Activated T-helper 1 cell treated with anti-CD3 and anti-CD28 coated beads, Interleukin-2, amount 50 U/mL, for 16 hours (primary cell): ENCODE measurements at places on chromosomes 13 and 19.

DNA sequence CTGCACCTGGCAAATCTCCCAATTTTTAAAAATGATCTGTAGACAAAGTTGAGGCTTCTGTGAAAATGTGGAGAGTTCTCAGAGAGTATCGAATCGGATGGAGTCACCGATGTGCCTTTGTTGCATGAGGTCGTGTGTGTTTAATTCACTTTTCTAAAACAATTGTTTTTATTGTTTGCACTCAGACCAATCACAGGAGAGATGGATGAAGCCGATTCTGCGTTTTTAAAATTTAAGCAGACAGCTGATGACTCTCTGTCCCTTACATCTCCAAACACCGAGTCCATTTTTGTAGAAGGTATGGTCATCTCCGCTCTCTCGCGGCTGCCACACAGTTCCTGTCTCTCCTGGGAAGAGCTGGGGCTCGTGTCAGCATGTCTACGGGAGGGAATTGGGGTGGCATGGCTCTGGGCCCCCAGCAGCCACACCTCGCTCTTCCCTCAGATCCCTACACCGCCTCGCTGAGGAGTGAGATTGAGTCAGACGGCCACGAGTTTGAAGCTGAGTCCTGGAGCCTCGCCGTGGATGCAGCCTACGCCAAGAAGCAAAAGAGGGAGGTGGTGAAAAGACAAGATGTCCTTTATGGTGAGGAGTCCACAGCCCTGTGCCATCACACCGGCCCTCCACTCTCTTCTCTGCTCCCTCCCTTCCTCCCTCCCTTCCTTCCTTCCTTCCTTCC, 47.2 kb downstream of the PEX11G start:
- DNase-seq: no peak

DNA sequence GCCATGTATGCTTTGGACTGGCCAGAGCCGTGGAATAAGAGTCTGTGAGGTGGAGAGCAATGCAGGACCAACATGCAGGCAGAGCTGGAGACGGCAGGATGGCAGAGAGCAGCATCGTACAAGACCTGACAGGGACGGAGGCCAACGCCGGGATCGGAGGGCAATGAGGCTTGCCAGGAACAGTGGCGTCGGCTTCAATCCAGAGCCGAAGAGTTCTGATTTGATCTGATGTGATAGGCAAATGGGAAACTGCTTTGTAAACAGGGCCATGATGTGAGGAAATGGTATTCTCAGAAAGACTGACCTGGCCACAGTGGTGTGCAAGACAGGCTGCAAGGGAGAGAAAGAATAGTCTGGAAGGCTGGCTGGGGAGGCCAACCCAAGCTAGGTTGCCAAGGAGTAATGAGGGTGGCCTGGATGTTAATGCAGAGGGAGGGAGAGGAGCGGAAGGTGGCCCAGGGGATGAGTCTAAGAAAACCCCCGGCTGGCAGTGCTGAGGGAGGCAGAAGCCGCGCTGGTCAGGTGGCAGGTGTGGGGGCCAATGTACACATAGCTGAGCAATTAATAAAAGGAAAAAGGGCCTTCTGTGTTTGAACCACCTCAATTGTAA, 26.7 kb downstream of the RCBTB2 start:
- no peak for DNase-seq

- DNase-seq: no peak
These were observed 200.6 kb downstream of the LHFPL6 start for GRCh38 chr13:39402221-39402970.

GRCh38 chr13:28918030-28918429, 97.9 kb downstream of the MTUS2 start:
- no peak for DNase-seq

DNA sequence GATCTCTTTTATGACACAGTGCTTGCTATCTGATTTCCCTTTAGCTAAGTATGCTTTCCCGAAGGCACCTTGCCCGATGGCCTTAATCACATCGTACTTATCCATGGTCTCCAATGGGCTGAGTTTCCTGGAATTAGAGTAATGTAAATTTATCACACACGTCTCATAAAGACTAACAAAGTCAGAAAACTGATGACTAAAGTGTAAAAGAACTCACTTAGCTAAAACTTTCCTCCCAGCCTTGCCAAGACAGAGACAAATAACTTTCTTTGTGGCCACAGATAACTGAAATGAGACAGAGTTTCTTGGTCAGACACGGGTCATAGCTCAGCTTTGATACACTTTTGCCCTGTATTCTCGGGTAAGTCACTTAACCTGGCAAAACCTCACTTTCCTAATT, 1.5 kb downstream of the NEK5 start:
- DNase-seq: no peak

DNA sequence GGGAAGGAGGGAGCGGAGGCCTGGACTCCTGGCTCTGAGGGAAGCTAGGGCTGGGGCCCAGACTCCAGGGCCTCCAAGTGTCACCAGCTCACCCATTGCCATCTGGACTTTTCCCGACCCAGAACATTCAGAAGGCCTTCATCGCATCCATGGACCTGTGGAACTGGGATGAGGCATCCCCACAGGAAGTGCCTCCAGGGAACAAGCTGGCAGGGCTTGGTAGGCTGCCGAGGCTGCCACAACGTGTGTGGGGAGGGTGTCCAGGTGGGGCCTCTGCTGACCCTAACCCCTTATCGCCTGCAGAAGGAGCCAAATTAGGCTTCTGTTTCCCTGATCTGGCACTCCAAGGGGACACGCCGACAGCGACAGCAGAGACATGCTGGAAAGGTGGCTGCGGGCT, 767 bp downstream of the ETV2 start:
- no peak for DNase-seq

DNA sequence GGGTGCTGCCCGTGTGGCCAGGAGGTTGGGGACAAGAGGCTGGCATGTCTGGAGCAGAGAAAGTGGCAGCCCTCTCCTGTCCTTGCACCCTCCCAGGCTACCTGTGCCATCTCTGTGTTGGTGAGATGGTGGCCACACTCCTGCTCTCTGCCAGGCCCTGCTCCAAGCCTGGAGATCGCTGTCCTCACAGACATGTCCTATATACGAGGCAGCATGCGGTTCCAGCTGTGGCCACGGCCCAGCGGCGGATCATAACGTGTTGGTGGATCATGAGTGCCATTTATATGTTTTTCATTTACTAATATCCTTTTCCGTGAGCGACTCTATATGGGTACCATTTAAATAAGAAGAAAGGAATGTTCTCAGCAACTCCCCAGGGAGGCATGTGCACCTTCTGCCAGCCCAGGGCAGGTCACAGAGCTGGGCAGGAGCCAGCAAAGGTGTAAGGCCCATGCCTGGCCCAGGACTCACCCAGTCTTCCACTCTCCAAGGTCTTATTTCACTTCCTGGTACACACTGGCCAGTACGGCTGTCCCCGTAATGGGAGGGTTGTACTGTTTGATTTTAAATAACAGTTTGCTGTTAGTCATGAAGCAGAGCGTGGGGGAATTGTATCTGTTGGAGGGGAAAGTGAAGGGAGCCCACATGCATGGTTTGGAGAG, 47.2 kb upstream of the LDLR start:
- no peak for DNase-seq
